Thoracic aorta (tissue), 2 donors: ENCODE measurements at places on chromosomes 5 and 9.

DNA sequence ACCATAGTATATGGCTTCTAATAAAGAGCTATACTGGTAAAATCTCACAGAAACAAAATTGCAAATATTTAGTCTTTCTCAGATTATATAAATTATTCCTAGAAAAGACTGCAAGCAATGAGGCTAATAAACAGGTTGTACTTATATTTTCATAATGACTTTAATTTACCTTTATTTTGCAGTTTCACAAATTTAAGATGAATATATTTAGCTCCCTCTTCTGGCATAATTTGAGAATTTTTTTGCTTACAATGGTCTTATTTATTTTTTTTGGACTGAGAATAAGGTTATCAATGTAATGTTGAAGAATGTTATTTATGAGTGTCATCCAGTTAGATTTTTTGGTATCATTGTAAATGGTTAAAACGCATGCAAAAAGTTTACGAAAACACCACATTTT, 56.7 kb downstream of the PIK3R1 start:
- no peak overlapping the region for H3K4me3 ChIP-seq
- no peaks in the 10 kb centered on the region for H3K27me3 ChIP-seq
- no peaks in the 10 kb centered on the region for H3K36me3 ChIP-seq
- DNase-seq: no peak

- no peak for DNase-seq
- H3K36me3 ChIP-seq: no peaks in the 10 kb centered on the region
- H3K27ac ChIP-seq: no peak overlapping the region
- no peaks in the 10 kb centered on the region for H3K27me3 ChIP-seq
Observed at GRCh38 chr5:88188458-88189132, 80.0 kb downstream of the TMEM161B start.

GRCh38 chr5:110832683-110833082, 93.9 kb downstream of the SLC25A46 start:
- H3K36me3 ChIP-seq: no peaks in the 10 kb centered on the region
- H3K27me3 ChIP-seq: no peaks in the 10 kb centered on the region
- H3K27ac ChIP-seq: no peak overlapping the region
- no peak overlapping the region for H3K4me3 ChIP-seq
- no peak for DNase-seq
- H3K4me1 ChIP-seq: no peaks in the 10 kb centered on the region

GRCh38 chr5:41127967-41128690, 57.0 kb upstream of the MROH2B start:
- no peaks in the 10 kb centered on the region for H3K27me3 ChIP-seq
- no peak overlapping the region for H3K27ac ChIP-seq
- H3K4me1 ChIP-seq: no peaks in the 10 kb centered on the region

- no peaks in the 10 kb centered on the region for H3K36me3 ChIP-seq
- H3K27me3 ChIP-seq: no peaks in the 10 kb centered on the region
- DNase-seq: no peak
- H3K4me3 ChIP-seq: no peak overlapping the region
- H3K27ac ChIP-seq: no peak overlapping the region
Observed at GRCh38 chr5:68875351-68875750, 218.5 kb upstream of the SLC30A5 start.

DNA sequence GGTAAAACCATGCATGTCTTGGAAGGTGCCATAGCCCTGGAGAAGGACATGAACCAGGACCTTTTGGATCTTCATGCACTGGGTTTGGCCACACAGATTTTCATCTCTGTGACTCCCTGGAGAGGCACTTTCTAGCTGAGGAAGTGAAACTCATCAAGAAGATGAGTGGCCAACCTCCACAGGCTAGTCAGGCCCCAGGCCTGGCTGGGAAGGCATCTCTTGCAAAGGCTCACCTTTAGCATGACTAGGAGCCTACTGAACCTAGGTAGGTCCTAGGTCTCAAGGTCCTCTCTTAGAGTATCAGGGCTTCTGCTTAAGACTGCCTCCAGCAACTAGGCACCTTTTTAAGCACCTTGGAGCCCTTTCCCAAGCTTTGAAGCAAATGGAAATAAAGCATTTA, 1448.7 kb upstream of the ACO1 start:
- no peak for DNase-seq
- H3K4me3 ChIP-seq: no peak overlapping the region
- no peaks in the 10 kb centered on the region for H3K4me1 ChIP-seq

GRCh38 chr9:90869361-90869760, 67.7 kb downstream of the SYK start:
- H3K4me1 ChIP-seq: no peaks in the 10 kb centered on the region
- no peaks in the 10 kb centered on the region for H3K27me3 ChIP-seq
- H3K27ac ChIP-seq: no peak overlapping the region
- H3K4me3 ChIP-seq: no peak overlapping the region
- DNase-seq: no peak

DNA sequence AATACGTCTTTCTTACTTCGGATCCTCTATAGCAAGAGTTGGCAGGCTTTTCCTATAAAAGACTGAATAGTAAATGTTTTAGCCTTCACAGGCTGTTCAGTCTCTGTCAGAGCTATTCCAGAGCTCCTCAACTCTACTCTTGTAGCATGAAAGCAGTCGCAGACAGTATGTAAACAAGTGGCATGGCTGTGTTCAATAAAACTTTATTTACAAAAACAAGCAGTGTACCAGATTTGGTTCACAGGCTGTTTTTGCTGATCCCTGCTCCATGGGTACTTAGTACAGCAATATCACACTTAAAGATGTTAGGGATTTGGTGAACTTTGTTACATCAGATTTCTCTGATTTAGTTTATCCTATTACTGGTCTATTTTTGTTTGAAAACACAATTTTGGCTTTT, 235.2 kb downstream of the MLLT3 start:
- no peak overlapping the region for H3K4me3 ChIP-seq
- no peaks in the 10 kb centered on the region for H3K4me1 ChIP-seq
- no peaks in the 10 kb centered on the region for H3K36me3 ChIP-seq
- no peak for DNase-seq

DNA sequence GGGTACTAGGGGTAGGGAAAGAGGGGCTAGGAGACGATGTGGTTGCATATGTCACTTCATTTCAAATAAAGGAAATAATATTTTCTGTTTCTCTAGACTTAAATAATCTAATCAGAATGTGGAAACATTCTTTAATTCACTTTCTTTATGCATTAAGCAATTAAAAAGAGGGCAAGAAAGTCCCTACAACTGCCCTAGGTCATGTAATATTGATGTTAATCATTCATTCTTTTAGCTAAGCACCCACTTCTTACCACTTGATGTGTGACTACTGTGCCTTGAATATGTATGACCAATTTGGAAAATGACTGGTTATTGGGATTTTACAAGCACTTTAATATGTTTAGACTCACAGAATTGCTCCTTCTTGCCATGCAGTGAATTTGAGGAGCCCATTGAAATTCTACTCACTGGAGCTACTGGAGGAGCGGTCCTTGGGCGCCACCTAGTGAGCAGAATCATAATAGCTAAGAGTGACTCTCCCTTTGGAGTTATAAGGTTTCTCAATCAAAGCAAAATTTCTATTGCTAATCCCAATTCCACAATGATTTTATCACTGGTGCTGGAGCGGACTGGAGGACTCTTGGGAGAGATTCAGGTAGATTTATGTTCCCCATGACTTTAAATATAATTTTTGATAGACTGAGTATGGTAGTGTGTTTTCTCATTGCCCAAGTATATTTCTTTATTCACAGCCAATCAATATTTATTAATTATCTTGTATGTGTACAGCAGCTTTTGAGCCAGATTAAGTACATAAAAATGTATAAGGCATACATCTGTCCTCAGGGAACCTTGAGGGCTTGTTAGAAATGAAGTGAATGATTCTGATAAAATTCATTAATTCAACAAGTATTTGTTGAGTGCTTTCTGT, 225.1 kb downstream of the ADGRV1 start:
- H3K36me3 ChIP-seq: no peaks in the 10 kb centered on the region
- H3K27me3 ChIP-seq: no peaks in the 10 kb centered on the region
- peak; percentile 24 for DNase-seq
- no peaks in the 10 kb centered on the region for H3K4me1 ChIP-seq

GRCh38 chr5:161851691-161852299, 3.9 kb downstream of the GABRA1 start:
- no peak overlapping the region for H3K4me3 ChIP-seq
- no peak for DNase-seq
- no peak overlapping the region for H3K27ac ChIP-seq
- no peaks in the 10 kb centered on the region for H3K27me3 ChIP-seq

DNA sequence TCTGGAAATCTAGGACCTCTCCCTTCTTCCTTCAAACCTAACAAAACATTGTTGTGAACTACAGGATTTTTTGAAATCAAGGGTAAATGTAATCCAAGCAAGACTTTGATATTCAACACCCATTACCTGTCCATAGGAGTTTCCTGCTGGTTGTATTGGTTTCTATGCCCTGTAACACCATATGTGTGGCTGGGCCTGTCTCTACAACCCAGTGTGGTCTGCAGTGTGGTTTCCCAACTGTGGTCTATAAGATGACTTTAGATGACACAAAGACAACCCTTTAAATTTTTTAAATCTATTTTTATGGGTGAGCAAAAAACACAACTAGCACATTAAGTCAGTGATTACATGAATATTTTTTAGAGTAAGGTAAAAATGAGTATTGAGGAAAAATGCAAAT, 93.1 kb downstream of the SMIM15 start:
- H3K4me1 ChIP-seq: no peaks in the 10 kb centered on the region
- H3K4me3 ChIP-seq: no peak overlapping the region
- H3K27ac ChIP-seq: no peak overlapping the region

DNA sequence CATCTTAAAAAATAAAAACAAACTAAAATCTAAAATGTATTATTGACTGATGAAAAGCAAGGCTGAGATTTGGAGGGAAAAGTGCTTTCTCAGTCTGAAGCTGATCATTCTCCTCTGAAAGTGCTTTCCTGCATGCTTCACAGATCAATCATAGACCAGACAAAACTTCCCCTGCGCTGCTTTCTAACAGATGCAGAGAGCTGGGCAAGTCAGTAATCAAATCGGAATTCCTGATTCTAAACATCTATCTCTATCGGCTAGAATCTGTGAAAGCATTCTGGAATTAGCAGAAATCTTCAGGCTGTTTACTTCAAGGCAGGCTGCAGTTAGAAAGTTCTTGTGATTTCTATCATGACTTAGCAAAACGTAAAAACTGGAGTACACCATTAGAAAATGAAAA, 15.6 kb upstream of the FAM81B start:
- H3K36me3 ChIP-seq: no peaks in the 10 kb centered on the region
- H3K4me1 ChIP-seq: no peaks in the 10 kb centered on the region
- no peaks in the 10 kb centered on the region for H3K27me3 ChIP-seq
- no peak overlapping the region for H3K4me3 ChIP-seq
- no peak overlapping the region for H3K27ac ChIP-seq
- no peak for DNase-seq

- no peaks in the 10 kb centered on the region for H3K36me3 ChIP-seq
- H3K4me1 ChIP-seq: no peaks in the 10 kb centered on the region
- no peaks in the 10 kb centered on the region for H3K27me3 ChIP-seq
- no peak for DNase-seq
Observed at GRCh38 chr9:22405869-22406659, 40.6 kb upstream of the DMRTA1 start.

- no peak overlapping the region for H3K27ac ChIP-seq
- no peak overlapping the region for H3K4me3 ChIP-seq
- H3K27me3 ChIP-seq: no peaks in the 10 kb centered on the region
- peaks cover 9% of the 10 kb centered on the region for H3K4me1 ChIP-seq
Observed at GRCh38 chr5:171739271-171739670, 46.3 kb upstream of the SMIM23 start.

GRCh38 chr9:101274971-101275768, 109.6 kb downstream of the BAAT start:
- H3K4me1 ChIP-seq: no peaks in the 10 kb centered on the region
- H3K36me3 ChIP-seq: no peaks in the 10 kb centered on the region
- no peak overlapping the region for H3K27ac ChIP-seq
- no peak overlapping the region for H3K4me3 ChIP-seq
- H3K27me3 ChIP-seq: no peaks in the 10 kb centered on the region

DNA sequence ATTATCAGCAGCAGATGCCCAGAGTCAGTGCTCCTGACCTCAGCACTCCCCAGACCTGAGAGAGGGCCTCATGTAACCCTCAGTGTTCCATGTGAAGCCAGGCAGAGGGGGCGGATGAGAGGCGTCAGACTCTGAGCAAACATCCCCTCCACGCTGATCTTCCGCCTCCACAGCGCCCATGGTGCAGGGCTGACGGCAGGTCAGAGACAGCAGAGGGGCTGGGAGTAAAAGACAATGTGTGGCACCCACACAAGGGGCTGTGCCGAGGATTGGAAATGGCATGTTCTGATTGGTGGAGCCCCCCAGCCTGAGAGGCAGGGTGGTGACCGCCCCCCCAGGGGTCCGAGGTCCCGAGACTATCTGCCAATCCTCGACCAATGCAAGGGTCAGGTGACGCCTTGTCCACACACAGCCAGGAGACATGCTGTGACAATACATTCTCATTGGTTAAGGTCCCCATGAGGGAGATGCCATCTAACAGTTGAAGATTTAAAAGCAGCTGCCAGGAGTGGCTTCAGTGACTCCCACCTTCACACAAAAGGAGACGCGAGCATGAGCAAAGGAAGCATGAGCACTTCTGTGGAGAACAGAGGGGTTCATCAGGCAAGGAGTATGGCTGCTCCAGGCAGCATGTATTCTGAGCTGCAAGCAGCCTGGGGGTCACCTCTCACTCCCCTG, 19.3 kb upstream of the SLC25A51 start:
- peaks cover 4% of the 10 kb centered on the region for H3K36me3 ChIP-seq
- no peak overlapping the region for H3K4me3 ChIP-seq
- no peak for DNase-seq
- peaks cover 3% of the 10 kb centered on the region for H3K4me1 ChIP-seq

DNA sequence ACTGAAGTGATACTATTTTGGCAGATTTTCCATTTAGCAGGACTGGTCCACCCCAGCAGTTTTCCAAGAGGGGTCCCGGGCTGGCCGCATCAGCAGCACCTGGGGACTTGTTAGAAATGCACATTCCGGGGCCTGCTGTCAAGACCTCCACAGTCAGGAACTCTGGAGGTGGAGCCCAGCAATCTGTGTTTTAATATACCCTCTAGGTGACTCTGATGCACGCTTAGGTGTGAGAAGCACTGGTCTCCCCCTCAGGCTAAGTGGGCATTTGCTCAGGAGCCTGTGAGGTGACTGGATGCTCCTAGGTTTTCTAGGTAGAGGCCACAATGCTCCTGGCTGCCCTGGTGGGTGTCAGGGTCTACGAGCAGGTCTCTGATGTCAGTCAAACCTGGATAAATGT, 81.7 kb downstream of the DCP2 start:
- no peak overlapping the region for H3K27ac ChIP-seq
- no peaks in the 10 kb centered on the region for H3K4me1 ChIP-seq
- no peaks in the 10 kb centered on the region for H3K27me3 ChIP-seq
- no peaks in the 10 kb centered on the region for H3K36me3 ChIP-seq

GRCh38 chr9:96242811-96243210, 59.2 kb downstream of the HSD17B3 start:
- H3K27me3 ChIP-seq: no peaks in the 10 kb centered on the region
- peak overlapping the region; percentile 43 for H3K4me3 ChIP-seq
- H3K36me3 ChIP-seq: no peaks in the 10 kb centered on the region
- no peak overlapping the region for H3K27ac ChIP-seq
- peaks cover 10% of the 10 kb centered on the region for H3K4me1 ChIP-seq

- H3K4me1 ChIP-seq: peaks cover 29% of the 10 kb centered on the region
- no peaks in the 10 kb centered on the region for H3K27me3 ChIP-seq
- no peak overlapping the region for H3K4me3 ChIP-seq
- no peak overlapping the region for H3K27ac ChIP-seq
- no peaks in the 10 kb centered on the region for H3K36me3 ChIP-seq
- no peak for DNase-seq
Observed at GRCh38 chr9:108994695-108995094, 18.6 kb downstream of the CTNNAL1 start.
